CD4-positive, alpha-beta T cell treated with Interleukin-2 at 100 ng/mL for 4 hours (primary cell): ENCODE measurements at places on chromosomes 4 and X.

DNA sequence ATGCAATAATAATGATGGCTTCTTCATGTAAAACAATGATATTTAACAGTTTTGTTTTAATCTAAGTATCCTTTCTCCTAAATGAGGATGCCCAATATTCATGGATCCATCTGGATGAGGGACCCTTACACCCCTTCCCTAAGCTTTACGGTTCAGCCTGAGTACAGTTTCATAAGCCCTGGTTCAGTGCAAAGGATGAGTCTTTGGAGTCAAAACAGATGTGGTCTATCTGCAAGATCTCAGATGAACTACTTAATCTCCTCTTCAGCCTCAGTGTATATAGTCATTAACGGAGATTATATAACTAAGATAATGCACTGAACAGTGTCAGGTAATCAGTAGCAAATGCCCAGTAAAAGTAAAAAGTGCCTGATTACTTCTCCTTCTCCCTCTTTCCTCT lies 22.1 kb downstream of the ANXA5 start:
- no peak for DNase-seq

DNA sequence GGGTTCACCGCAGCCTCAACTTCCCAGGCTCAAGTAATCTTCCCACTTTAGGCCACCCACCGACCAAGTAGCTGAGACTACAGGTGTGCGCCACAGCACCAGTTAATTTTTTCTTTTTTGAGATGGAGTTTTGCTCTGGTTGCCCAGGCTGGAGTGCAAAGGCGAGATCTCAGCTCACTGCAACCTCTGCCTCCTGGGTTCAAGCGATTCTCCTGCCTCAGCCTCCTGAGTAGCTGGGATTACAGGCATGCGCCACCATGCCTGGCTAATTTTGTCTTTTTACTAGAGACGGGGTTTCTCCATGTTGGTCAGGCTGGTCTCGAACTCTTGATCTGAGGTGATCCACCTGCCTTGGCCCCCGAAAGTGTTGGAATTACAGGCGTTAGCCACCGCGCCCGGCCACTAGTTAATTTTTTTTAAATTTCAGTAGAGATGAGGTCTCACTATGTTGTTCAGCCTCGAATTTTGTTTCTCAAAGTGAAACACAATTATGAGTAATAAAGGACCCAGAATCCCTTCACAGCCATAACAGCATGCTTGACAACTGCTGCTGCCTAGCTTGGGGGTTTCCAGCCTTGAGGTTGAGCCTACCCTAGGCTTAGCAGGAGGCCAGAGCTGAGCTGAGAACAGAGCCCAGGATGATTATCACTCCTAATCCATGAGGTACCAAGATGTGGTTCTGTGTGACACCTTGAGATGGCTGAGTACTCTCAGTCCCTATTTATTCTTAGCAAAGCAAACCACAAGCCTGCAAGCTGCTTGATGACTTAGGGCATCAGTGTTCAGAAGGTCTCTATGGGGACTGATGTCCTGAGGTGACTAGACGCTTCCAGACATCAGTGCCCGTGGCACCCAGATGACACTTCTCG lies 41.6 kb upstream of the NKRF start:
- DNase-seq: peak; percentile 82

GRCh38 chrX:45823536-45823935 lies 622.9 kb upstream of the DIPK2B start:
- no peak for DNase-seq

DNA sequence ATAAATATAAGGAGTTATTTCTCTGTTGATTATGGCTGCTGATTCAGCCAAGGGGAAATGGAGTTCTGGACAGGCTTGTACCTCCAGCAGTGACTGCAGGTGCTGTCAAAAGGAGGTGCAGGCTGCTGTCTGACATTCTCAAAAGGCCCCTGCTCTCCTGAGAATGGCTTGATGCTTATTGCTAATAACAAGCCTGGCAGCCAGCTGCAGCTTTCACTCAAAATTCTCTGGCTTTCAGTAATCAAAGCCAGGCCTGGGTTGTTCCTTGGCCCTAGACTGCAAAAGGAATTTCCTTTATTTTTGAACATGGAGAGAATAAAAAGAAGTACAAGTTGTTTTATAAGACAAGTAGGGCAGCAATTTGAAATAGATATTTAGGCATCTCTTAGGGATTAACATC lies 575.9 kb downstream of the MID1IP1 start:
- no peak for DNase-seq

- no peak for DNase-seq
Measured at GRCh38 chr4:71923070-71923469, 108.7 kb upstream of the NPFFR2 start.

DNA sequence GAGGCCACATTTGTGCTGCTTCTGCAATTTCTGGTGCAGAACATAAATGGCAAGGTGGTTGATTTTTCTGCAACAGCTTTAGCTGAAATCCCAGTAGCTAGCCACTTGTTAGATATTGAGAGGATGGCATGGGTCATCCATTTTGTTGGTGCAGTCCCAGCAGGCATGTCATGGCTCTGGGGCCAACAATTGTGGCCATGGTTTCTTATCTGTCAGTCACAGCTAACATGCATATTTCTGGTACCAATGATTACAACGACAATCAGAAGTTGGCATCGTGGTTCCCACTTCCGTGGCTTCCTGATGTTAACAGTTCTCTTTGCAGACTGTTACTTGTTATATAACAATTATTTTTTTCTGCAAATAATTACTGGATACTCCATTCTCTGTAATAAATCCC lies 42.8 kb upstream of the PRKG2 start:
- no peak for DNase-seq

- no peak for DNase-seq
Measured at GRCh38 chr4:38141808-38142500, 181.8 kb downstream of the PTTG2 start.

DNA sequence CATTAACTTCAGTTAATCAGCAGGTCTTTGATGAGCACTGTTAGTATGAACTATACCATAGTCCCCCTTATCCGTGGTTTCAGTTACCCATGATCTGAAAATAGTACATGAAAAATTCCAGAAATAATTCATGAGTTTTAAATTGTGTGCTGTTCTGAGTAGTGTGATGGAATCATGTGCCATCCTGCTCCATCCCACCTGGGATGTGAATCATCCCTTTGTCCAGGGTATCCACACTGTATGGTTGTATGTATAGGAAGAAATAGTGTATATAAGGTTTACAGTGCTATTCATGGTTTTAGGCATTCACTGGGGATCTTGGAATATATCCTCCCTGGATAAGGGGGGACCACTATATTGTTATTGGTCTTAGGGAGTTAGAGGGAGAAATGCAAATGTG lies 24.5 kb downstream of the ARHGAP10 start:
- no peak for DNase-seq

GRCh38 chr4:139596684-139597279 lies 40.8 kb upstream of the SETD7 start:
- DNase-seq: no peak

DNA sequence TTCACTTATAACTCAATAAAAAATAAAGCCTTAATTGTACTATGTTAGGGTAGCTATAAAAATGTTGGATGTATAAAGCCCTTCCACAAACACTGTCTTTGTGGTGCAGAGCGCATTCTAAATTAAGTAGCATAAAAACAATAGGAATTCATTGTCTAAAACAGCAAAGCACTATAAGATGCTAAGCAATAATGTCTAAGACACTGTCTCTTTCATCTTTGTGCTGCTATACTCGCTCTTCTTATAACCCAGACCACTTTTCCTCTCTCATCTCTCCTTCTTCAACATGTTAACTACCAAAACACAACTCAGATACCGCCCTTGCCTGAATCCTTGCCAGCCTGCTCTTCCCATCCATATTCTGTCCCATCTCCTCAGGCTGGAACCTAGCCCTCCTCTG lies 170.0 kb downstream of the CENPC start:
- DNase-seq: no peak

DNA sequence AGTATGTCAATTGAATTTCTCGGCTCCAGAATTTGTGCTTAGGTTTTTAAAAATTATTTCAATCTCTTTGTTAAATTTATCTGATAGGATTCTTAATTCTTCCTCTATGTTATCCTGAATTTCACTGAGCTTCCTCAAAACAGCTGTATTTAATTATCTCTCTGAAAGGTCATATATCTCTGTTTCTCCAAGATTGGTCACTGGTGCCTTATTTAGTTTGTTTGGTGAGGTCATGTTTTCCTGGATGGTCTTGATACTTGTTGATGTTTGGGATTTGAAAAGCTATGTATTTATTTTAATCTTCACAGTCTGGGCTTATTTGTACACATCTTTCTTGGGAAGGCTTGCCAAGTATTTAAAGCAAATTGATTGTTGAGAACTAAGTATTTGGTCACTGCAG lies 24.7 kb upstream of the HERC3 start:
- DNase-seq: no peak

- DNase-seq: no peak
Measured at GRCh38 chrX:110722135-110722534, 73.5 kb downstream of the CHRDL1 start.

DNA sequence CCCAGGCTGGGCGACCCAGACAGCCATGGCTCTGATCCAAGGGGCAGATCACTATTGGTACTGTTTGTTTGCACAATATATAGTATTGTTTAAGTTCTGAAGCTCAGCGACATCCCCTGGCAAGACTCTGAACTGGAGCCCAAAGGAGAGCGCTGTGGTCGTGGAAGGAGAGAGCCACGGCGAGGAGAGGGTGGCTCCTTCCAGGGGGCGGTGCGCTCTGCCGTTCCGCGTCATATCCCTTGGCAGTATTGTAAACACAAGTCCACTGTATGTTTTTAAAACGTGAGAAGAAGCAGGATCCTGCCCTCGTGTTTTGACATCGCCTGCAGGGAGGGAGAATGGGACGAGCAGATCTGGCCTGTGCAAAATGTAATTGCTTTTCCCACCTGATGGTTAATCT lies 185.5 kb downstream of the RAB28 start:
- DNase-seq: no peak

GRCh38 chrX:147342197-147342596 lies 527.7 kb upstream of the CXorf51A start:
- DNase-seq: no peak

DNA sequence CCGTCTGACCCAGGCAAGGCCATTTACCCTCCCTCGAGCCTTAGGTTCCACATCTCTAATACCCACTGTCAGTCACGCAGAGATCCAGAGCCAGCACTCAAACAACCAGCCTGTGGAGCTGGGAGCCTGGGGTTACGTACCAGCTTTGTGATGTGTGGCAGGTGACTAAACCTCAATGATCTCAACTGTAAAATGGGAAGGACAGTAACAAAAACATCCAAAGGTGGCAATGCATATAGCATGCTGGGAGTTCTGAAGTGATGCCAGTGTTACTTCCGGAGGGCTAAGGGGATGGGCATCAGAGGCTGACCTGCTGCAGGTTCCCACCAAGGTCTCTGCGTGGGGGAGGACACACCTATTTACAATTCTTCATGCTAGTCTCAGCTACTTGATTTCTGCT lies 6.0 kb downstream of the GRPEL1 start:
- DNase-seq: no peak
